Right renal pelvis (tissue), 4 donors: ENCODE measurements at places on chromosomes 3 and 15. TPM values are rescaled to one million over a fixed set of nuclear protein-coding genes. Genes with fewer than 3 reads are reported as not detected.

Gene ACKR4
- polyA plus RNA-seq = 1.5 TPM

Gene SH2D7
- polyA plus RNA-seq = 0.63 TPM

Gene ALDH1L1
- polyA plus RNA-seq = 57.0 TPM

Gene FSD2
- 0.05 TPM for polyA plus RNA-seq

DNA sequence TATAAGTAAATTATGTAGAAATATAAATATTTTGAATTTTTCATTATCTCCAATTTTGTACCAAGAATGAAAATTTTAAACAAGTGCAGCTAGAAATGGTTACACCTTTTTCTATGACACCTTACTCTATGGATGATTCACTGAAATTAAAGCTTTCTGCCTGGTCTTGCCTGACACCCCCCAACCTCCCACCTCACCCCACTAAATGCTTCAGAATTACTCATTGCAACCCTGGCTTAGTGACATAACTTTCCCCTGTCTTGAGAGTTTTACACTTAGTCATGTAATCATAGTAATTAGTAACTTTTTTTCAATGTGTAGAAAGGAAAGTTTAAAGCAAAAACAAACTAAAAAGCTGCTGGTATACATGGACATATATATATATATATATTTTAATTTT is 42.0 kb upstream of the MEIS2 start:
- no peak for DNase-seq

- DNase-seq = no peak
These were observed 154.9 kb downstream of the GREM1 start for GRCh38 chr15:32872621-32873283.

GRCh38 chr3:178291574-178292370 is 244.5 kb upstream of the KCNMB2 start:
- no peak for DNase-seq

DNA sequence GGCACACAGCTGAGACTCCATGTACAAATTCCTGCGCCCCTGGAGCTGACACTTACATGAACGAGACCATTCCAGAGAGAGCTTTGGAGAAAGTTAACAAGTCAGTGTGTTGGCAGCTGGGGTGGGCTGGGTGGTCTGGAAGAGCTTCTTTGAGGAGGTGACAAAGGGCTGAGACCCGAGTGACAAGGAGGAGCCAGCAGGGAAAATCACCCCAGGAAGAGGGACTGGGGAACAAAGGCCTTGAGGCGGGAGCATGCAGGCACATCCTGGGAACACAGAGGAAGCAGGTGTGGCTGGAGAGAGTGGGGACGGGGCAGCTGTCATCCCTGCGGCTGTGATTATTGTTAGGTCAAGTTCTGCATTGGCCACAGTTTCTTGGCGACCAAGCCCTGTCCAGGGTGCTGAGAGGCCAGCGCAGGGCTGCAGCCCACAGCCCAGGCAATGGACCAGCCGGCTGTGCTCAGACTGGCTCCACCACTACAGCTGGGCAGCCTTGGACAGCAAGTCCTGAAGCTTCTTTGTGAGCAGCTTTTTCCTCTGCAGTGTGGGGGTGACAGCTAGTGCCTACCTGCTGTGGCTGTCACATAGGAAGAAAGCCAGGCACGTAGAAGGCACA is 34.2 kb upstream of the PRR23E start:
- no peak for DNase-seq

DNA sequence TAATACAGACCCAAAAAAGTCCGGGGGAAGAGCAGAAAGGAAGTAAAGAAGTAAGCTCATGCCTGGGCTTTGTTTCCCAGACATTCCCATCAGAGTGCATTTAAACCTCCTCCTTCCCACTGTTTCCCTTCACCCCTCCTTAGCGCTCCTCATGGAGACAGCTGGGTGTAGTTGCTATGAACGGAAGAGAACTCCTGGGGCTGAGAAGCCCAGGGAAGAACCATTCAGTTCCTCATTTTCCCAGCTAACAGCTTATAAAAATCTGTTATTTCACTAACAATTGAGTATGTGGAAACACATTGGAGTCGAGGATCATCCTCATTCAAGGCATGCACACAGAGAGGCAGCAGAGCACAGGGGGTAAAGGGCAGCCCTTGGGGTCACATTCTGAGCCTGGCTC is 299.3 kb downstream of the SHQ1 start:
- no peak for DNase-seq

DNA sequence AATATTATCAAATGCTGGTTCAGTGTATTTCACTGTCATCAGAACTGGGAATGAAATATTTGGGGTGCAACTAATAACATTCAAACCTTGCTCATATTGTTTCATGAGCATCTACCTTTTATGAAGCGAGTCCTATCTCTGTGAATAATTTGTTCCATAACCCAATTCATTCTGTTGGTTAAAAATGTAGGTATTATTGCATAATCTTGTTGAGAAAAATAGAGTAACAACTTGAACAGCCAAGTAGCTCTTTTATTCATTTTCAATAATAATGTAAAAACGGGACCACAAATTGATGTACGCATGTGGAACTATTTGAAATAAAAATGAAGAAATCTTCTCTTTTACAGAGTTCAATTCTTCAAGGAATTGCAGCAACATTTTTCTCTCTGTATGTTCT is 30.1 kb upstream of the TBC1D5 start:
- DNase-seq = no peak

GRCh38 chr3:108394563-108394962 is 98.2 kb downstream of the HHLA2 start:
- DNase-seq = no peak

GRCh38 chr3:168123201-168124176 is 27.8 kb upstream of the GOLIM4 start:
- DNase-seq = no peak
